ENCODE measurements at places on chromosomes 4 and X.

DNA sequence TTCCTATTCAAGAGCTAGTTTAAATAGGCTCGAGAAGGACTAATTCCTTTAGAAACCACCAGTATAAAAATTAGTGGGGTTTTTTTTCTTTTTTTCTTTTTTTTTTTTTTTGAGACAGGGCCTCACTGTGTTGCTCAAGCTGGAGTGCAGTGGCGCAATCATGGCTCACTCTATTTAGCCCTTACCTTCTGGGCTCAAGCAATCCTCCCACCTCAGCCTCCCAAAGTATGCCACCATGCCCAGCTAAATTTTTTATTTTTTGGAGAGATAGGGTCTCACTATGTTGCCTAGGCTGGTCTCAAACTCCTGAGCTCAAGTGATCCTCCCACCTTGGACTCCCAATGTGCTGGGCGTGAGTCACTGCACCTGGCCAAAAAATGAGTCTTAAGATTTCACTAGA is 52.8 kb downstream of the APOO start:
- no peak for DNase-seq

- DNase-seq, result no peak
Measured at GRCh38 chrX:19660604-19661255, 145.4 kb upstream of the MAP3K15 start.

DNA sequence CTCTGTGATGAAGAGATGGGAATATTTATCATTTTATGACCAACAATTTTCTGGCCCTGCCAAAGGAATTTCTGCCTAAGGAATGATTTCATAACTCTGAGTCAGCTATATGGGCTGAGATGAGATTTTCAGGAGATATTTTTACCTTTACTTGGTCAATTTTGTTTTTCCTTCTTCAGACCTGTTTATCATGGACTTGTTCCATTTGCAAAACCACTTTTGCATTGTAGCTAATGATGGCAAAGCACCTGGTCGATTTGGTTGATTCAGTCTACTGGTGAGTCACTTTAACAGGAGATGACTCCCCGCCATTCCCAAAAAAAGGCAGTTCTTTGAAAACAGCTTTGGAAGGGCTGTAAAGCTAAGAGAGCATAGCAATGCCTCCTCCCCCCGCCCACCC is 53.3 kb downstream of the TEX13A start:
- no peak for DNase-seq

GRCh38 chrX:85859426-85859825 is 187.9 kb downstream of the CHM start:
- DNase-seq, result no peak

DNA sequence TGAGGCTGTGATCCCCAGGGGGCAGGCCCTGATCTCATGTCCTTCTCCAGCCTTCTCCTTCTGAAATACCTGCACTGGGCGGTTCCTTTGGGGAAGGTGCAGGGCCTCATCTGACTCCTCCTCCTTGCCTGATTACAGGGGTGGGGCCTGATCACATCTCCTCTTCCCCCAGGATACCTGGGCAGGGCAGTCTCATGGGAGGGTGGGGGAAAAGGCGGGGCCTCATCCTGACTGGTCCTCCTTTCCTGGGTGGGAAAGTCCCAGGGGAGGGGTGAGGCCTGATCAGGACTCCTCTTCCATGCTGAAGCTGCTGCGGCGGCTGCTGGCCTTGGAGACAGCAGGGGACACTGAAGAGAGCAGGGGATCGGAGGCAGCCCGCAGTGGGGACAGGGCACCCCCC is 13.3 kb downstream of the TFE3 start:
- no peak for DNase-seq

- DNase-seq, result no peak
Measured at GRCh38 chr4:158285429-158286216, 75.3 kb downstream of the TMEM144 start.

DNA sequence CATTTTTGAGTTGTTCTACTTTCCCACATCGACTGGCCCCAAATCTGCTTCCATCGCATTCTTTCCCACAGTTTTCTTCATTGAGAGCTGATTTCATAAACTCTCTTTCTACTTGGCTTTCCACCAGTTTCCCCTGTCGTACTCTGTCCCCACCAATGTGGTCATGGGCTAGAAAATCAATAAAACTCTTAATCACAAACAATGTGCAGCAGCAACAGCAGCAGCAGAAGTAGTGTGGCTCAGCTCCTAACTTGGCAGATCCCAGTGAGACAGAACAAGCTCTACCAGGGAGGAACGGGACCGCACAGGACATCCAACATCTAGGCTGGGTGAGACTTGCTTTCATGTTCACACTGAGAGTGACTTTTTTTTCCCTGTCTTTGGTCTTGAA is 3.1 kb upstream of the SETD7 start:
- DNase-seq, result no peak

GRCh38 chrX:119502727-119503483 is 34.7 kb downstream of the SLC25A5 start:
- no peak for DNase-seq

DNA sequence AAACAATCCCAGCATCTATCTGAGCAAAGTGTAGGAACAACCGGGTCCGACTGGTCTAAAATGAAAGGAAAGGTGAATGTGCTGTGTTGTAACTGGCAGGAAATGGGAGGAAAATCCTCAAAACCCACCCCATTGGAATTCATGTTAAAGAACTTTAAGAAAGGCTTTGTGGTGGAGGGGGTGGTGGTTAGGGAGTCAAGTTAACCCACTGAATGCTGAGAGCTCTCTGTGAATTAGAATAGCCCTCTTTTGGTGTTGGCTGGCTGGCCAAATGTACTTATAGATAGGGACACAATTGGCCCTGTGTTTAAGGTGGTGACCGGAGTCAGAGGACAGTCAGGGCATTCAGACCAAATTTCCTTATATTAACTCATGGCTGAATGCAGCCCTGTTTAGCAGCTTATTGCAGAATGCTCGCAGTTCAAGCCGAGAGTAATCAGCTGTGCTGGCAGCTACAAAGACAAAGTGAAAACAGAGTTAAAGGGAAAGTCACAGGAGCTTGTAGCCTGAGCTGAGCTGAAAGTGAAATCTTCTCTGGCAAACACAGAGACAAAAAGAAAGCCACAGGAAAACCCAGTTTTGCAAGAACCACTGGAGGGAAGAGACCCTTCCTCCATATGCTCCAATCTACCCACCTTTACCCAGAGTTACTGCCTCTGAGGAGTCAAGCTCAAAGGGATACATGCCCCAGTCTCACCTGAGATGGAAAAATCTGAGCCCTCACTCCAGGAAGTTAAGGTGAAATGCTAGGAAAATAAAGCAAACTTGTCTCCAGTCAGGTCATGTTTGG is 38.5 kb upstream of the UGT2B7 start:
- DNase-seq, result no peak

GRCh38 chrX:16839852-16840460 is 30.2 kb downstream of the RBBP7 start:
- peak; percentile 8 for DNase-seq

DNA sequence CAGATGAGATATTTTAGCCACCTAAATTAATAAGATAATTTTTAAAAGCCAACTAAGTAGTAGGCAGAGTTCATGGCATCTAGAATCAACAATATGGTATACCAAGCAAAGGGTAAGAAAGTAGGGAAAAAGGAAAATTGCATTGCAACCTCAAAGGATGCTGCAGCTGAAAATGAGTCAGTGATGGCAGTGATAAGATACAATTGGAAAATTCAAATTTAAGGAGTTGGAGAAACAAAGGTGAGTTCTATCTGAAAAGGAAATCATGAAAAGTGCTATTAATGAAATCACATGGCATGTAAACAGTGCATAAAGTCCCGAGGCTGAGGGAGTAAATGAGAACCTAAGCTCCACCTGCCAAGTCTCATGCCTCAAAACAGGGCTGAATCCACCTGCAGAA is 33.9 kb downstream of the SHROOM4 start:
- no peak for DNase-seq

GRCh38 chrX:16142246-16142558 is 18.8 kb downstream of the GRPR start:
- DNase-seq, result no peak

DNA sequence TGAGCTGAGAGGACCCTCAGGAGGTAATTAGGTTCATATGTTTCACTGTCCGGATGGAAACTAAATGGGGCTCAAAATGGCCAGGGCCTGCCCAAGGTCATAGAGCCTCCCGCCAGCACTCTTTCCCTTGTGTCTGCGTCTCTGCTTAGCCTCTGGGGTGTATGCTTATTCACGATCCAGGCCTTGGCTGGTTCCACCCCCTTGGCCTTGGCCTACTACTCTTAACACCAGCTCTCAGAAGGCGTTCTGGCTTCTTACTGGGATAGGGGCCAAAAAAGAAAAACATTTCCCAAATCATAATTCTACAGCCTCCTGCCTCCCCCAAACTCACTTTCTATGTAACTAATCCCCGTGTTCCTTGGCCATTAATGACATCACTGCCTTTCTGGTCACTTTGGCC is 68.8 kb downstream of the RTL5 start:
- no peak for DNase-seq

- no peak for DNase-seq
Measured at GRCh38 chr4:116573540-116573939, 511.8 kb downstream of the TRAM1L1 start.

DNA sequence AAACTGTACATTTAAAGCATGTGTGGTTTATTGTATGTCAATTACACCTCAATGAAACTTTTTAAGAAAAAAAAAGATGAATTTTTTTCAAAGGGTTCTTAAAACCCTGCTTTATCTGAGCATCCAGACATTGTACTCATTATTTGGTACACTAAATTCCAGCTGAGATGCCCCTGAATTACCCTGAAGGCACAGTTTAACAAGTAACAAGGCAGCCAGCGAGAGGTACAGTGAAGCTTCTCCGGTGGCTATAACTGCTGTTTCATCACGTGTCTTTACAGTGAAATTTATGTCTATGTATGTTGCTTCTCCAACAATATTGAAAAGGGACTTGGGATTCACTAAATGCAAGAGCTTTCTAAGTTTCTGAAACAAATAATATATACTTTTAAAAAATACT is 15.8 kb downstream of the SLC7A11 start:
- DNase-seq, result no peak
